ENCODE measurements at places on chromosomes 11 and 22.
A peak's percentile ranks its signal among the peaks of the same experiment; 100 is the strongest.

DNA sequence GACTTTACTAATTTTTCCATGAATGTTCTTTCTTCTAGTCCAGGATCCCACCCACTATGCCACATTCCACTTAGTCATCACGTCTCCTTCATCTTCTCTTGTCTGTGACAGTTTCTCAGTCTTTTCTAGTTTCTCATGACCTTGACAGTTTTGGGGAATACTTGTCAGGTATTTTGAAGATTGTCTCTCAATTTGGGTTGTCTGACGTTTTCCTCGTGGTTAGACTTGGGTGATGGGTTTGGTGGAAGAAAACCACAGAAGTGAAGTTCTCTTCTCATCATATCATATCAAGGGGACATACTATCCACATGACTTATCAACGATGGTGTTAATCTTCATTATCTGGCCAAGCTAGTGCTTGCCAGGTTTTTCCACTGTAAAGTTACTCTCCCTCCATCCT, 102.4 kb downstream of the LRRC32 start:
- no peak for DNase-seq

DNA sequence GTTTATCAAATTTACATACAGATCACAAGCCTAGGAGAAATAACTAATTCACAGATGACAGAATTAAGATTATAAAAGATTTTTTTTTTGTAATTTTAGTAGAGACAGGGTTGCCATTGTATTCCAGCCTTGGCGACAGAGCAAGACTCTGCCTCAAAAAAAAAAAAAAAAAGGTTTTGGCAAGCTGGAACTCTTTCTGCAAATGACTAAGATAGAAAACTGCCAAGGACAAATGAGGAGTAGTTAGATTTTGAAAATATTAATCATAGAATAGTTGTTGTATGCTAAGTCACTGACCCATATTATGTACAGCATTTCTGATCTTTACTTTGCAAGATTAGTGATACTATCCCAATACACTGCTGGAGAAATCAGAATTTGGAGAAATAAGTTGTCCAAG, 99.2 kb downstream of the C11orf65 start:
- DNase-seq: no peak

DNA sequence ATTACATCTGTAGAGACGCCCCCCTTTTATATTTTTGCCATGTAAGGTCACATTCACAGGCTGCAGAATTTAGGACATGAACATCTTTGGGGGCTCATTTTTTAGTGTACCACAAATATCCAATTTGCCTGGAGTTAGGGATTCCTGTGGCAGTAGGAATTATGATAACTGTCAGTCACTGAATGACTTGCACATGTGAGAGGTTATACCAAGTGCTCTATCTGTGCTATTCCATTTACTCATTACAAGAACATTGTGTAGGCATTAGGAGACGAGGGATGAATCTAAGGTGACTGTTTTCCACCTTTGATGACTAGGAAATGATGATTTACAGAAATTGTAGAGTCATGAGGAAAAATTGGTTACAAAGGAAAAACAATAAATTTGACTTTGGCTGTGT, 79.3 kb downstream of the LIF start:
- DNase-seq: no peak

DNA sequence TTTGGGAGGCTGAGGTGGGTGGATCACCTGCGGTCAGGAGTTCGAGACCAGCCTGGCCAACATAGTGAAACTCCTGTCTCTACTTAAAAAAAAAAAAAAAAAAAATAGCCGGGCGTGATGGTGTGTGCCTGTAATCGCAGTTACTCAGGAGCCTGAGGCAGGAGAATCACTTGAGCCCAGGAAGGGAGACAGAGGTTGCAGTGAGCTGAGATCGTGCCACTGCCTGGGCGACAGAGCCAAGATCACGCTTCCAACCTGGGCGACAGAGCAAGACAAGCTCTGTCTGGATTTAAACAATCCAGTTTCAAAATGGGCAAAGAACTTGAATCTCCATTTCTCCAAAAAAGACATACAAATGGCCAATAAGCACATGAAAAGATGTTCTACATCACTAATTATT, 12.5 kb downstream of the LMO2 start:
- DNase-seq: no peak

- DNase-seq: no peak
Measured at GRCh38 chr11:27571154-27571810, 64.7 kb upstream of the LIN7C start.

DNA sequence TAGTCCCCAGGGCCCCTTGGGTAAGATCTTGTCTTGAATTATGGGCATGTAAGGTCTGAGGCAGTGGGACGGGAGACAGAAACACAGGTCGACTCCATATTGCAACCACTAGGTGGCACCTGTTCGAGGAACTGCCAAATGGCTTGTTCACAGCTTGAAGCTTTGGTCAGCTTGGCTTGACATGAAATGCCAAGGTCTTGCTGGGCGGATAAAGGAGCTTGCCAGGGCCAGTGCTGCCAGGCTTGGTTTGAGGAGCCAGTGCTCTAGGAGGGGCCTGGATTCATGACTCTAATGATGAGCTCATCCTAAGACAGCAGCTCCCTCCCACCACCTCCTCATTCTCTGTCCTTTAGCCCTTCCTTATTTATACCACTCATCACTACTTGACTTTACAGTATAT, 11.9 kb upstream of the NRIP3 start:
- DNase-seq: peak; percentile 61

GRCh38 chr11:112789481-112789880, 171.7 kb upstream of the NCAM1 start:
- DNase-seq: no peak

DNA sequence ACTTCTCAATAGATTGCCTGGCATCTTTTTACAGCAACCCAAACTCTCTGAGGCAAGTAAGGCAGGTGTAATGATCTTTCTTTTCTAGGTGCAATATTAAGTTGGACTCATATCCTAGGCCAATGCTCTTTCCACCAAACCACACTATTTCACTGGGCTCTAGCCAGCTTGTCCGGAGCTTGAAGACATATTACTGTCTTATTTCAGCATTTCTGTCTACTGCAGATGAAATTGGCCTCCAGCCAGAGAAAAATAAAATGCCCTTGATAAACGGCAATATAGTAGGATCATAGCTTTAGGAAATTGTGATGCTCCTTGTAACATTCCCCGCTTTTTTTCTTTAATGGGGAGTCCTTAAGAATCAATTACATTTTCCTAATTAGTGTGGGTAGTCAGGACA, 48.1 kb downstream of the SPON1 start:
- DNase-seq: no peak

DNA sequence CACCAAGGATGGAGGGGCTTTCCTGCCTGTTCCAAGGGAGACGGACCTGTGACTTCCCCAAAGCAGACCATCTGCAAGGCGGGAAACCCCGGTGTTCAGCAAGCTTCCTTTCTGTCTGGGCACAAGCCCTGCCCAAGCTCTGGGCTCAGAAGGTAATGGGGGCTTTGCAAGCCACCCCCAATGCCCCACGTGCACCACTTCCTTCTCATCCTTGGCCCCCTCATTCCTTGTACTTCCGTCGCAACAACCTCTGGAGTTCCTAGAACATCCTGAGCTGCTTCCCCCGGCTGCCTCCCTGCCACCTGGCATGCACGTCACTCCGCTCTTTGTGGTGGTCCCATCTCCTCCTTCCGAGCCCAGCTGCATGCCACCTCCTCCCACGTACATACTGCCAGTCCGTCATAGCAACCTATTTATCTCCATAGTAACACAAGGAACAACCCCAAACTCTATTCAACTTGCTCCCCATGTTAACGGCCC, 3.9 kb downstream of the MYEOV start:
- no peak for DNase-seq

- no peak for DNase-seq
Measured at GRCh38 chr11:34004236-34004635, 47.3 kb upstream of the CAPRIN1 start.

GRCh38 chr11:120746836-120747609, 235.5 kb downstream of the GRIK4 start:
- no peak for DNase-seq

DNA sequence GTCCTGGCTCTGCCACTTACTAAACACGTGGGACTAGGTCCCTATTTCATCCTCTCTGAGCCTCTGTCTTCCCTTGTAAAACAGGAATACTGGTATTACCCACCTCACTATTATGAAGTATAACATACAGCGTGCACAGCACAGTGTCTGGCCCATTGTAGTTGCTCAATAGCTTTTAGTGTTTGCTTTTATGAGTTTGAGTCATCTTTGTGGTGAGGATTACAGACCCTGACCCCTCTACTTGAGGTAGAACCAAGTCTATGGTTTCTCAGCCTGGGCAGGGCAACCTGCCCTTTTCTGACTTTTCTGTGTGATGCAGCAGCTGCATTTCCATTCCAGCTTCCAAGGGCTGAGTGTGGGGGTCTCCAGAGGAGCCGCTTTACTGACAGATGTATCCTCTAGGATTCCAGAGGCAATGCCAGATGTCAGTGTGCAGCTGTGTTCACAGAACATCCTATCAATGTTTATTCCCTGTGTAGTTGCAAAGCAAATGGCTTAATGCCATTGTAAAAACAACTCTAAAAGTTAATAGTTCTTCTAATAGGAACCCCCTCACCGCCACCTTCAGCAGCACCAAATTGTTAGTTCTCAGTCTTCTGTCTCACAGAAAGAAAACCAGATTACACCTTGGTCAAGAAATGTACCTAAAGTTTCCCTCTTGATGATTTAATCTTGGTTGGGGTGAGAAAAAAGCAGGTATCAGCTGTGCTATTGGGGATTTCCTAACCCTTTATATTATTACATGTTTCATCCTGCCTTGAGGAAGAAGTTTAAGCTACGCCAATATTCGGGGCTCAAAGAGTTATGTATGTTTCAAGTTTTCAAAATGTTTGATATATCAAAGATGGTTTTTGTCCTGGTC, 16.8 kb downstream of the PRR5L start:
- no peak for DNase-seq

DNA sequence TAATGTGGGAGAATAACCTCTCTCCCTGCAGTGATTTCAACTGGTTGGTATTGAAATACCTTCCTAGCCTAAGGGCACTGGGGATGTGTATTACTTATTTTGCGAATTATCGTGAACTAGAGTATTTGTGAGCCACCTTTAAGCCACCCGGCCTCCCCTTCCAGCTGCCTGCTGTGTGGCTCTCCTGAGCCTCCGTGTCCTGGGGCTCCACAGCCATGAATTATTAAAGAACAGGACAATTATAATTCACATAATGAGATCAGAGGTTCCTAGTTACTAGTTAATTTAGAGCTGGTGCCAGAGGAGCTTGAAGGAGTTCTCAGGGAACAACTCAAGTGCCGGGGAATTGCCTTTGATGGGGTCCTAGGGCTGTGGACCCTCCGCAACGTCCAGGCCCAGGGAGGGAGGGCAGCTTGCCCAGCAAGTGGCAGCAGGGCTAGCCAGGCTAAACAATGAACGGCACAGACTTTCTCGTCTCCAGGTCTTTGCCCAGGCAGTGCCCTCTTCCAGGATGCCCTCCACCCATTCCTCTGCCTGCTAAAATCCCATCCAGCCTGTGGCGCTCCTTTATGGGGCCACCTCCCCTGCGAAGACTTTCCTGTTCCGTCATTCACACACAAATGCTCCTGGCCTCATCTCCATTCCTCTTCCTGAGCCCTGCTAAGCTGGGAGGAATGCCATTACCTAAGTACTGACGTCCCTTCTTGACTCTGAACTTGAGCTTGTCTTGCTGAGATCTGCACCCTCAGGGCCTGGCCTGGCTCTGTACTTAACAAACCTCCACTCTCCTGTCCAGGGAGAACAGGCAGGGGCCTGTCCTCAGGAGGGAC, 91.5 kb downstream of the RTL6 start:
- DNase-seq: peak; percentile 38

GRCh38 chr11:115334932-115335788, 169.1 kb downstream of the CADM1 start:
- no peak for DNase-seq

GRCh38 chr22:49039625-49040024, 788.0 kb downstream of the BRD1 start:
- DNase-seq: no peak

DNA sequence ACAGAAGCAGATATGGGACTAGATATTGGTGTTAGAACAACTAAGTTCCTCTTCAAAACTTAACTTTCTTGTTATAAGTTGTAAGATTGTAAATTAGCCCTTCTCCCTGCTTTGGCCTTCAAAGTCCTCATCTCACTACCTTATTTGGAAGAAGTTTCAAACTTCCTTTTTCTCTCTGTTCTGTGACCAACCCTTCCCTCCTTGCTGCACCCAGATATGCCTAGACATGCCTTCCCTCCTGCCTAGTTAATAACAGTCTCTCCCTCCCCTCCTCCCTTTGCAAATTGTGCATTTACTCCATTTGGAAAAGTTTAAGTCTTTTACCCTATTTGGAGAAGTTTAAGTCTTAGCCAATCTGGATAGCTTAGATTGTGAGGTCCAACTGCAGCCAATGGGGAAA, 4.9 kb downstream of the OR52K2 start:
- no peak for DNase-seq

GRCh38 chr22:37026325-37026724, 6.8 kb downstream of the MPST start:
- DNase-seq: no peak

- DNase-seq: no peak
Measured at GRCh38 chr11:31646216-31646615, 136.6 kb downstream of the ELP4 start.

DNA sequence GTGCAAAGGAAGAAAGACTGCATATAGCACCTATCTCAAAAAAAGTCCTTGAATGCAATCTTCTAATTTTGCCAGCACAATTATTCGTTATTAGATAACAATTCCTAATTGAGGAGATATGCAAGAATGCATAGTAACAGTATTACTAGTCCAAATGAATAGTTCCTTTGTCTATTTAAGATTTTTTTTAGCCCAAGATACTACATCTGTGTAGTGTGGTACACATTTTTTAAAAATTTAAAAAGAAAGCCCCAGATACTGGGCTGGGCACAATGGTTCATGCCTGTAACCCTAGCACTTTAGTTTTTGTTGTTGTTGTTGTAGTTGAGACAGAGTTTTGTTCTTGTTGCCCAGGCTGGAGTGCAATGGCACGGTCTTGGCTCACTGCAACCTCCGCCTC, 43.7 kb downstream of the RAB6A start:
- DNase-seq: no peak

DNA sequence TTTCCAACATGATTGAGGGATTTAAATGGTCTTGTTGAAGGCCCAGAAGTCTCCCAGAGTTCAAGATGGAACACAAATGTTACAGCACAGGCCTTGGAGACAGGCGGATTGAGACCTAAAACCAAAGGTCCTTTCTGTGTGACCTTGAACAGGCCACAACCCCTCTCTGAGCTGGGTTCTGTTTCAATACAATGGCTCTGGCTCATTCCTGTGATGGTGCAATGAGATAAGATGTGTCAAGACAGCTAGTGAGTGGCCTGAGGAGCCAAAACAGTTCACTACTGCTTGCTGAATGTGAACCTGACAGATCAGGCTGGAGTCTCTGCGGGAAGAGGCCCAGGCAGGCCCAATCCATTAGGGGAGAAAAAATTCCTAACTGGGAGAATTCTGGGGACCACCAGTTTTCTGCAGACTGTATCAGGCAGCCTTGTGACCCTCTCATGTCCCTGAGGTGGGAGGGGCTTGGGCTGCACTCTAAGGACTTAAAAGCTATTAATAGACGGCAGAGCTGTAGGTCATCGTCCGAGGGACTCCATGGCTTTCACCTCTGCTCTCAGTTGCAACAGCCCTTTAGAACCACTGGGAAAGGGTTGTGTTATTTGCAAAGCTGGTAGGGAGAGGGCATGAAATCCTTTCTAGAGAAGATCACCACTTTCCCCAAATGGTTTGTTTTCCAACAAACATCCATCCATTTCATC, 126.1 kb upstream of the TEAD1 start:
- DNase-seq: no peak
